ENCODE measurements at places on chromosomes 12 and 14.

DNA sequence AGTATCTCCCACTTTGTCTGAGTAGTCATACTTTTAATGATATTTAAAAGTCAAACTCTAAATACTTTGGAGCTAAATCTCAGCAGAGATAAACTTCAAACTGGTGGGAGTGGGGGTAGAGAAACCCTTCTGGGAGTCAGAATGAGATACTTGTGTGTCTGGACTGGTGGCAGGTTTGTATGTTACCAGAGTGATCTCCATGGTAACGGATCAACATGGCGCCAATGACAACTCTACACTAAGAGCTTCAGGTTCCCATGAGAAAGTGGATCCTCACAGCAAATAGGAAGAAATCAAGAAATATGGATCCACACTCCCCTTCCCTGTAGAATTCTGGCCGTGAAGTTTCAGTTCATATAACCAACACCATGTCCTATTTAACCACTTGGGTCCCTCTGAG lies 121.9 kb downstream of the ETV6 start:
- DNase-seq: no peak

DNA sequence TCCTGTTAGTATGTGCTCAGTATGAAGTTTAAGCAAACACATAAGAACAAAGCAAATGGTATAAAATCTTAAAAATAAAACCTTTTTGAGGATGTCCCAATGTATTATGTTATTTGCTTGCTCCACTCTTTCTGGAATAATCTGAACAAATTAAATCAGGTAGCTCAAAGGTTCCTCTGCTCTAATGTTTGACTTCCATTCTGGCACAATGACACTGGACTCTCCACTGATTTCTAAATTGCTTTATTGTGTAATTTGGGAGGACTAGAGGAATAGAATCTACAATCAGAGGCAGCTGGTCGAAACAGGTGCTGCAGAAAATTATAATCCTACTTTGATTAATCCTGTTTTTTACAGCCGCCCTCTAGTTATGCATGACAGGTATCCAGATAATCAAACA lies 523.7 kb upstream of the FOXG1 start:
- DNase-seq: no peak

DNA sequence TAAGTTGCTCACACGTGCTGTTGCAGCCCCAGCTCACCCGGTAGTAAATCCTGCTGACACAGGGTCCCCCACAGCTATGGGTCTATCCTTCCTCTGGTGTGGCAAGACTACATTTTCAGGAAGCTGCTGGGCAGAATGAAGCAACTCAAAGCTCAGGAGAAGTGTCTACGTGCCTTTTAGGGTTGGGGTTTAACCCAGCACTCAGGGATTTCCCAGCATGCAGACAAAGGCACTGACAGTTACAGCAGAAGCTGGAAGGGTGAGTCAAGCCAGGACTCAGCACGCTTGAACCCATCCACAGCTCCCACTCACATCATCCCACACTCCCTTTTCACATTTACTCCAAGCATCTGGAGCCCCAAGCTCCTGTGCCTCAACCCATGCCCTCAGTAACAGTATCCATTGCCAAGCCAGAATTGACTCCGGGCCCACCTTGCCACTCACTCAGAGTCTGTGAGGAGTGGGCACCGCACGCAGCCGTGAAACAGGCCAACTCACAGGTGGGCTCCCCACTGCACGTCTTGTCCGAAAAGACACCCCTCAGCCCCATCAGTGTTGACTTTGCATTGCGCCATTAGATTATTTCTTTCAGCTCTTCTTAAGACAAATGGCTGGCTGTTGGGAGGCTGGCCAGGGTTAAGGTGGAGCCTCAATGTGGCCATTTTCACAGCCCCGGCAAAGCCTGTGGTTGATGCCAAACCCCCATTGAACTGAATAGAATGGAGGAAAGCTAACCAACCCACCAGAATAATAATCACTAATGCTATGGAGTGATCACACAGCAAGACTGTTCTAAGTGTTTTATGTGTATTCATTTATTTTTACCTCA lies 59.6 kb downstream of the ZFP36L1 start:
- DNase-seq: no peak

DNA sequence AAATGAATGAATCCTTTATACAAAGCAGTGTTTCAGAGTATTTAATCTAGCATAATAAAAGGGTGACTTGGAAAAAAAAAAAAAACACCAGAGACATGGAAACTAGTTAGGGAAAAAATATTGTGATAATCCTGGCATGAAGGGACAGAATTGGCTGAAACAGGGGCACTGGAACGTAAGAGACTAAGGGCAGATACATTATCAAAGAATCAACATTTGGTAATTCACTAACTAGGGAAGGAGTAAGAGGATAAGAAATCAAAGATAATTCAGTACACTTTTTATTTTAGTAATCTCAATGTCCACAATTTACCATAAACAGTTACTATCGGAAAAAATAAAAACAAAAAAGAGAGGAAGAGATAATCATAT lies 18.2 kb downstream of the PYM1 start:
- DNase-seq: no peak

DNA sequence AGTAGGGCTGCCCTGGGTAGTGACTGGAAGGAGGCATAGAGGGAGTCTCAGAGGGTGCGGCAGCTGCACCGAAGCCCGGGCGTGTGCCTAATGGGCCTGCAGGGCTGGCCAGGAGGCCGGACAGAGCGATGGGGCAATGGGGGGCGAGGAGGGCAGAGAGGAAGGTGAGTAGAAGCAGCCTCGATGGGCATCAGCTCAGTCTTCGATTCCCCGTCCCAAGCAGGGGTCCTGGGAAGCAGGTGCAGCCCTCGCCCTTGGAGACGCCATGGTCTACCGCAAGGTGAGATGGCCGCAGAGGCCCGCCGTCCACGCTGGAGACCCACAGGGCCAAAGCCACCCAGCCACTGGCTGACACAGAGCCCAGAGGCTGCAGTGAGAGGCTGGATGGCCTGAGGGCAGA lies 70.8 kb downstream of the GALNT9 start:
- DNase-seq: no peak

- no peak for DNase-seq
Measured at GRCh38 chr14:104787736-104788135, 7.8 kb downstream of the AKT1 start.

- DNase-seq: no peak
Measured at GRCh38 chr14:64758025-64758521, 53.8 kb downstream of the PLEKHG3 start.

DNA sequence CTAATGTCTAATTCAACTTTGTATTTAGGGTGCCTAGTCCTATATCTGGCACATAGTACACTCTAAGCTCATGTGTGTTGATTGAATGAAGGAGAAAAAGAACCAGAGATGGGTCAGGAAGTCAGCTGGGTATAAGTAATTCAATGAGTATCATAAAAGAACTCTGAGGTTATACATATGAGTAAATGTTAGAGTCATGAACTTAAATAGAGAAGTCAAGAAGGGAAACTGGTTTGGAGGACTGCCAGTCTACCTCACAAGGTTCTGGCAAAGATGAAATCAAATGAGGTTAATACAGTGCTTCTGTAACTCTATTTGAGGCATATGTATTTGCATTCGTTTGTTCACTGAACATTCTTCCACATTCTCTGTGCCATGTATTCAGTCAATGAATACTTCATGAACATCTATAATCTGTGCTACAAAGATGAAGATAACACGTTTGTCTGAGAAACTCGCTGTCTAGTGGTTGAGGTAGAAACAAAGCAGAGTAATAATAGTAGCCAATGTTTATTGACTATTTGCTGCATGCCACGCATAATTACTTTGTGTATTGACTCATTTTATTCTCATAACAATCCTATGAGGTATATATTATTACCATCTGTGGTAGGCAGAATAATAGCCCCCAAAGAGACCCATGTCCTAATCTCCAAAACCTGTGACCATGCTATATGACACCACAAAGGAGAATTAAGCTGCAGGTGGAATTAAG lies 88.9 kb downstream of the PTGER2 start:
- DNase-seq: no peak

- no peak for DNase-seq
Measured at GRCh38 chr14:36976571-36977023, 195.8 kb downstream of the SLC25A21 start.

DNA sequence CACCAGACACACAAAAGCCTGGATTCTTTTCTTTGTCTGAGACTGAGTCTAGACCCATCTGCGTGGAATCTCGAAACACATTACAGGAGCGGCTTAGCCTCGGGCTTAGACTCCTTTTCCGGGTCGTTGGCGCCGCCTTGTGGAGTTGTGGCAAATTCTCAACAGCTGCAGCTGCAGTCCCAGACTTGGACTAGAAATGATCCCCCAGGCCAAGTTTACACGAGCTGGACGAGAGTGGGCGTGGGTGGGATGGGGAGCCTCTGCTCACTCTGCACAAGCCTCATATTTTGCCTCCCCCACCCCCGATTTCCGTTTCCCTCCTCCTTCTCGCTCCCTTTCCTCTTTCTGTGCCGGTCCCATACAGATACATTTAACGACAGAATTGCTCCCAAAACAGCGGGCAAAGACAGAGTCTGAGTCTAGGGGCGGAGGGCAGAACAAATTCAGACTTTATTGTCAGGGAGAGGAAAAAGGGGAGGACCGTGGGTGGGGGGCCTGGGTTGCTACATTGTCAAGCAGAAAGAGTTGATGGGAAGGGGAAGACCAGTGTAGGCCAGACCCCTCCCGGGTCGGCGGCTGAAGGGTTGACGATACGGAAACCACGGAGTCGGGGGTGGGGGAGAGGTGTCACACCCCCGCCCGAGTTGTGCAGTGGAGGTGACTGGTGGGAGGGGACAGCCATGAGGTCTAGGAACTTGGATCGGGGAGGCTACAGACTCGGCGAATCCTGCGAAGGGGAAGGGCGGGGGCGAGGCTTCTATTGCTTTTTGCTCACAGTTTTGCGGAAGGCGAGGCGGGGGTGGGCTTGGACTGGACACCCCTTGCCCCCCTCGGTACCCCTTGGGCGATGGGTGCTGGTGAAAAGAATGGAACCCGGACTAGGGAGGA lies 4.7 kb upstream of the GPR84 start:
- peak; percentile 82 for DNase-seq

- DNase-seq: no peak
Measured at GRCh38 chr14:104634138-104634760, 29.7 kb upstream of the TMEM179 start.

DNA sequence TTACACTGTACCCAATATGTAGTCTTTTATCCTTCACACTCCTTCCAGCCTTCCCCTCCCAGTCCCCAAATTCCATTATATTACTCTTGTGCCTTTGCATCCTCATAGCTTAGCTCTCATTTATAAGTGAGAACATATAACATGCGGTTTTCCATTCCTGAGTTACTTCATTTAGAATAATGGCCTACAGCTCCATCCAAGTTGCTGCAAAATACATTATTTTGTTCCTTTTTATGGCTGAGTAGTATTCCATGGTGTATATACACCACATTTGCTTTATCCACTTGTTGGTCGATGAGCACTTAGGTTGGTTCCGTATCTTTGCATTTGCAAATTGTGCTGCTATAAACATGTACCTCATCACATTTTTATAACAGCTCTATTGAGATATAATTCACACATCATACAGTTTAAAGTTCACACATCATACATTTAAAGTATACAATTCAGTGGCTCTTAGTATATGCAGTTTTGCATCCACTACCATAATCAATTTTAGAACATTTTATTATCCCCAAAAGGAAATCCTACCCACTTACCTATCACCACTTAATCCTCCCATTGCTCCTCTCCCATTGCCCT lies 23.5 kb downstream of the RBMS2 start:
- DNase-seq: no peak

DNA sequence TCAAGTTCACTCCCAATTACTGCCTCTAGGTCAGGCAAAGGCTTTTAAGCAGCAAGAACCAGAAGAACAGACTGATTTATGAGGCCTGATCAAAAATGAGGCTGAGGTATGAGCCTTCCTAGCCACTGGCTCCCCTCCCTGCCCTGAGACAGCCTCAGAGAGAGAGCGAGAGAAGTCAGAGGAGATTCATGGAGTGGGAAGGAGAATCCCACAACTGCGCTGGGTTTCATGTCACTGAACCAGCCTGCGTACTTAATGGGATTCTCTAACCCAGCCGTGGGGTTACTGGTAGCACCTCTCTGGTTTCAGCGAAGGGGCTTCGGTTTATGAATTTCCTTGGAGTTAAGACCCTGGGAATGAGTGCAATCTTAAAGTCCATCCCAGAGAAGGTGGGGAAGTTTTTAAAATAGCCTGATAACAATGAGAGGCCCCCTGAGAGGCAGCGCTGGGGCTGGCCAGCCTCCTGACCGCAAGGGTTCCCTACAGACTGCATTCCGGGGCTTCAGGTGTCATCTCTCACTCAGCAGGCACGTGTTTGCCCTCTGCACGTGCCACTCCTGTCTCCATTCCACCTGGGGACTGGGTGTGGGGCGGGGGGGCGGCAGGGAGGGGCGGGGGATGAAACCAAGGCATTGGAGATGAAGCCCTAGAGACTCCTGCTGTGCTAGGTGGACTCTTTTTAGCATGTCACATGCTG lies 6.1 kb upstream of the GPRC5A start:
- no peak for DNase-seq

Measured in stimulated activated CD8-positive, alpha-beta memory T cell treated with anti-CD3 and anti-CD28 coated beads, Interleukin-7, amount 100 ng/mL, for 1 hour (primary cell).